RWPE2 (cell line): ENCODE measurements at places on chromosomes 3 and 15.

DNA sequence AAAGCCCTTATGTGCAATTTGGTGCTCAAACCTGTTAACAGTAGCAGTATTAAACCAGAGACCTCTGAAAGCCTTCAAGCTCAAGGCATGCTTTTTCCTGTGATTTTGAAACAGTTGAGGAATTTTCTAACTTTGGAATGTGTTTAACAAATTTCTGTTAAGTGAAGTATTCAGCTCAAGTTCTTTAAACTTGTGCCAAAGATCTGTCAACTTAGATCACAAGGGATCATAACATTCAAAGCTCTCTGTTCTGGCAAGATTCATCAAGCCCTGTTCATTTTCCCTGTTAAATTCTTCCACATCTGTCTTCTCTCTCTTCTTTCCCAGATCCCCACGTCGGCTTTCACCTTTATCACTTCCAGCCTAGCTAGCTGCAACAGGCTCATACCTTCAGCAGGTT lies 28.8 kb upstream of the RYK start:
- H3K36me3 ChIP-seq, result no peaks in the 10 kb centered on the region
- no peak overlapping the region for H3K4me3 ChIP-seq
- no peaks in the 10 kb centered on the region for H3K27me3 ChIP-seq
- no peak overlapping the region for H3K27ac ChIP-seq

GRCh38 chr15:70632491-70633102 lies 130.8 kb downstream of the UACA start:
- no peaks in the 10 kb centered on the region for H3K4me1 ChIP-seq
- H3K4me3 ChIP-seq, result no peak overlapping the region
- H3K27ac ChIP-seq, result no peak overlapping the region
- H3K27me3 ChIP-seq, result no peaks in the 10 kb centered on the region
- H3K36me3 ChIP-seq, result no peaks in the 10 kb centered on the region

DNA sequence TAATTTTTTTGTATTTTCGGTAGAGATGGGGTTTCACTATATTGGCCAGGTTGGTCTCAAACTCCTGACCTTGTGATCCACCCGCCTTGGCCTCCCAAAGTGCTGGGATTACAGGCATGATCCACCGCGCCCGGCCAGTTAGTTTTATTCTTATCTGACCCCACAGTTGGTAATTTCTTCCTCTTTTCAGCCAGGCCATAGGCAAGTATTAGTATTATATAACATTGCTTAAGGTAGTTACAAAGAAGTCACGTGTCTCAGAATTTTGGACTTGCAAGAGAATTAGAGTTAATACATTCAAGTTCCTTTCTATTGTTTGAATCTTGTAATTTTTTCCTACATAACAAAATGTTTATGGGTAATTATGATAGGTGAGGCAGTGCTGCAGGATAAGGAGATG lies 334.8 kb downstream of the LPP start:
- 0 out of 2 replicates have a peak, but pooled peaks cover 4% of the 10 kb centered on the region for H3K36me3 ChIP-seq
- no peak for DNase-seq
- H3K4me3 ChIP-seq, result no peak overlapping the region

- H3K36me3 ChIP-seq, result peaks cover 36% of the 10 kb centered on the region
- no peak overlapping the region for H3K4me3 ChIP-seq
- H3K27me3 ChIP-seq, result no peaks in the 10 kb centered on the region
- no peak overlapping the region for H3K27ac ChIP-seq
Measured at GRCh38 chr3:53180305-53181023, 19.5 kb downstream of the PRKCD start.

DNA sequence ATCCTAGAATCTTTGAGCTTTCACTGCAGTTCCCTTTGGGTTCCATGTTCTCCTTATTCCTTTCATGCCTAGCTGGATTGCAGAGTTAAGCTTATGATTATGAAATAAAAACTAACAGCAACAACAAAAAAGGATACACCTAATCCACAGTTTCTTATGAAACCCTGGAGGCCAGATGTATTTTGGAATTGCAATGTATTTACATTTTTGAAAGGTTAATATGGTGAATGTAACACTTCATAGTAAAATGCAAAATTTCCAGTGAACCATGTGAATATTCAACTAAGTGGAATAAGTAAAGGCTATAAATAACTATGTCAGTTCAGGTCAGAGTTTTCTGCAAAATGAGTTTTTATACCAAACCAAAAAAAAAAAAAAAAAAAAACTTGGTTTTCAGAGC lies 65.8 kb upstream of the FLNB start:
- H3K27ac ChIP-seq, result no peak overlapping the region
- DNase-seq, result no peak
- H3K4me1 ChIP-seq, result no peaks in the 10 kb centered on the region
- no peaks in the 10 kb centered on the region for H3K36me3 ChIP-seq
